ENCODE measurements at places on chromosomes 11 and 22.

GRCh38 chr22:49299821-49300231 is 527.8 kb downstream of the BRD1 start:
- peak; percentile 11 for DNase-seq

GRCh38 chr22:39214006-39214382 is 30.8 kb downstream of the PDGFB start:
- no peak for DNase-seq

- no peak for DNase-seq
Observed at GRCh38 chr11:68169442-68169841, 43.7 kb downstream of the KMT5B start.

DNA sequence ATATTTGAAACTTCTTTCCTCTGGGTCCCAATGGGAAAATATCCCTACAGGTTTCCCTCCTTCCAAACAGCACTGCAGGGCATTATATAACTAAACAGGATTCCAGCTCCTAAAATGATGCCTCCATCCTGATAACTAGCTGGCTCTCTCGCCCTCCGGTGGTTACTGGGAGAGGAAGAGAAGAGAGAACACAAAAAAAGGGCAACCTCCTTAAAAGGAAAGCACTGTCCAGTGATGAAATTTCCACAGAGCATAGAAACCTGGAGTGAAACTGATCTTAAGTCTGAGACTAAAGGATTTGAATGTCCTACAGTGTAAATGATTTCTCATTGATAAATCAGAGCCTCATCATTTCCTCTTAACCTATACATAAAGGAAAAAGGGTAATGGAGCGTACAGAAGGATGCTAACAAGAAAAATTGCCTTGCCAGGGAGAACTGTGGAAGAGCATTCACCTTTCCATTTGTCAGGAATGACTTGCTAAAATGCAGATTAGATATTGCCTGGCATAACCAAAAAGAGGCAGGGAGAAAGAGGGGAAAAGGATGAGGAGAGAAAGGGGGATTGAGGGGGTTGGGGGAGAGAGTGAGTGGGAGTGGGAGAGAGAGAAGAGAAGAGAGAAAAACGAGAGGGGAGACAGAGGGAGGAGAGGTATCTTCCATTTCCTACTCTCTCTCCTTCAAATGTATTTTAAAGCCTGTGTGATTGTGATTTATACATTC is 121.3 kb downstream of the APOL5 start:
- DNase-seq: no peak

DNA sequence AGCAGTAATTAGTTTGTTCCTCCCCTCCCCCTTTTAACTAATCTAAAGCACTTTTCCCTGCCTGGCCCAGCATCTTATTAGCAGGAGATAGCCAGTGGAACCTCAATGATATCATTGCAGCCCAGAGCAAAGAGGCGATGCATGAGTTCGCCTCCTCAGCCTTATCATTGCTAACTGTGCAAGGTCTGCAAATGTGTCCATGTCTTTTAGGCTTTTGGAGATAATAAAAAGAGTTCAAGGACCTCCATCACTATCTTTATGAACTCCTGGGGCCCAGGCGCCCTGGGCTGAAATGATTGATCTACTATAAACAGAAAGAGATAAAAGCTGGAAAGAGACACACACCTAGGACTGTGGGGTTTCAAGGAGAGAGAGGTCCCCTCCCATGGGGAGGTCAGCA is 124.2 kb upstream of the TBCEL start:
- DNase-seq: no peak

- DNase-seq: peak; percentile 81
Observed at GRCh38 chr11:64000026-64000739, 13.9 kb downstream of the OTUB1 start.

- DNase-seq: no peak
Observed at GRCh38 chr11:38156495-38157146, 1558.6 kb upstream of the RAG2 start.

DNA sequence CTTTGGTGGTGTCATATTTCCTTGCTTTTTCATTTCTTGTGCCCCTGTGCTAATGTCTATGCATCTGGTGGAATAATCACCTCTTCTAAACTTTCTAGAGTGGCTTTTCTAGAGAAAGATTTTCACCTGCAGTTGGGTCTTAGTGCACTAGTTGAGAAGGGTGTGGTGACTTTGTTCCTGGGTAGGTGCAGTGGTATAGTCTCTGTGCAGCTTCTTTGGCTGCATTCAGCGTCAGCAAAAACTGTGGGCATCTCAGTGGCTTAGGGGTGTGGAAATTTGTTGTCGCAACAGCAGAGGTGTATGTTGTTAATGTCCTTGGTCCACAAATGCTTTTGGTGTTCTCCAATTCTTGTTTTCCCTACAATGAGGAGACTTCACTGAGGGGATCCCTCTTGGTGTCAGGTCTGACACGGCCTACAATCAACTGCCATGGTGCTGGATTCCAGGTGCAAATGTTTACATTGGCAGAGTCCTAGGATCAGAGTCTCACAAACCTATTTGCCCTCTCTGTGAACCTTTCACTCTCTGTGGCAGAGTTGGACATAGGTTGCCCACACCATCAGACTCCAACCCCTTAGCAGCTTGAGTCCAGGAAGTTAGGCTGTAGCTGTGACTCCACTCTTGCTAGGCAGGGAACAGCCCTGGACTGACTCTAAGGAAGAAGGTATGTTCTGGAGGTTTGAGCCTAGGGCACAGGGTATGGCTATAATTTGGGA is 48.8 kb downstream of the GDPD4 start:
- DNase-seq: no peak

- DNase-seq: no peak
Observed at GRCh38 chr11:56817661-56818060, 69.2 kb upstream of the OR9G4 start.

DNA sequence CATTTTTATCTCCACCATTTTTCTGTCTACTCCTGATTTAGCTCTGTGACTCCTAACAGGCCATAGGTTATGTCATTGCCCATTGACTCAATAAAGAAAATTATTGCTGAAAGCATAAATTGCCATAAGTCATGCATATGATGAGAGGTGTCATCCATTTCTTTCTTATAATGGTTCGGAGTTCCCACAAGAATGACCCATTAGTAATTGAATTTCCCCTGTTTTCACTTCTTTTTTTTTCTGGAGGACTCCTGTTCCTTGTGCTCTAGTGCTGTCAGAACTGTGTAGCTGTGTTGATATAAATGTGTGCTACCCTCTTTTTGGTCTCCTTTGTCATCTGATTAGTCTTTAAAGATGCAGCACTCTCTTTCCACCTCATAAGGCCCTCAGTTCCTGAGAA is 22.9 kb upstream of the CARD18 start:
- DNase-seq: no peak

All from activated T-cell treated with anti-CD3 and anti-CD28 coated beads, Interleukin-2, amount 50 U/mL, for 48 hours (primary cell).